ENCODE measurements at places on chromosomes 11 and 22.

DNA sequence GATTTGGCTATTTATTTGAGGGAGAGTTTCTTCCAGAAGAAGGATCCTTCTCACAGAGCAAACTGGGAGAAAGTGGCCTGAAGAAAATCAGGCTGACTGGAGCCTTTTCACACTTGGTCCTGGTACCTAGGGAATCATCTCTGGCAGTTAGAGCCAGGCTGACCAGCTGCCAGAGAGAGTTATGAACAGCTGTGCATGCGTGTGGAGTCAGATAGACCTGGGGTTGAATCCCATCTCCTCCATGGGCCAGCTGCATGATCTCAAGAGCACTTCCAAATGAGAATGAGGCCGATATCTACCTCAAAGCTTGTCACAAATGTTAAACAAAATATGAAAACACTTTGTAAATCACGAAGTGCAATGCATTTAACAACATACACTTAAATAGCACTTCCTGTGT, 390.0 kb downstream of the TENM4 start:
- DNase-seq, result no peak

- no peak for DNase-seq
Observed at GRCh38 chr11:78100676-78101472, 21.2 kb upstream of the NDUFC2 start.

DNA sequence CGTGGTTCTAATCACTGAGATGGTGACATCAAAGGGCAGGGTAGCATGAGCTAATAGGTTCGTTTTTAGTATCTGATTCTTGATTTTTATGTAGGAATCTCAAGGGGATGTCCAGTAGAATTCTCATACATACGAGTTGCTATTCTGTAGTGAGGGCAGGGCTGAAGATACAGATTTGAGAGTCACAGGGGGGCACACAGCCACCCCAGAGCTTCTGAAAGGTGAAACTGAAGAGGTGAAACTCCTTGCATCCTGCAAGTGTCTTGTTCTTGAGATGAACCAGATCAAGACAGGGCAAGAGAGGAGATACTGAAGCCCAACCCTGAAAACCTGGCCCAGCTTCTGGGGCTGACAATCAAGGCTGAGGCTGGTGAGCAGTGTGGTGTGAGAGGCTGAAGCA, 35.6 kb upstream of the TMEM123 start:
- DNase-seq, result no peak

- DNase-seq, result no peak
Observed at GRCh38 chr11:58968251-58968711, 29.0 kb downstream of the GLYATL1 start.

DNA sequence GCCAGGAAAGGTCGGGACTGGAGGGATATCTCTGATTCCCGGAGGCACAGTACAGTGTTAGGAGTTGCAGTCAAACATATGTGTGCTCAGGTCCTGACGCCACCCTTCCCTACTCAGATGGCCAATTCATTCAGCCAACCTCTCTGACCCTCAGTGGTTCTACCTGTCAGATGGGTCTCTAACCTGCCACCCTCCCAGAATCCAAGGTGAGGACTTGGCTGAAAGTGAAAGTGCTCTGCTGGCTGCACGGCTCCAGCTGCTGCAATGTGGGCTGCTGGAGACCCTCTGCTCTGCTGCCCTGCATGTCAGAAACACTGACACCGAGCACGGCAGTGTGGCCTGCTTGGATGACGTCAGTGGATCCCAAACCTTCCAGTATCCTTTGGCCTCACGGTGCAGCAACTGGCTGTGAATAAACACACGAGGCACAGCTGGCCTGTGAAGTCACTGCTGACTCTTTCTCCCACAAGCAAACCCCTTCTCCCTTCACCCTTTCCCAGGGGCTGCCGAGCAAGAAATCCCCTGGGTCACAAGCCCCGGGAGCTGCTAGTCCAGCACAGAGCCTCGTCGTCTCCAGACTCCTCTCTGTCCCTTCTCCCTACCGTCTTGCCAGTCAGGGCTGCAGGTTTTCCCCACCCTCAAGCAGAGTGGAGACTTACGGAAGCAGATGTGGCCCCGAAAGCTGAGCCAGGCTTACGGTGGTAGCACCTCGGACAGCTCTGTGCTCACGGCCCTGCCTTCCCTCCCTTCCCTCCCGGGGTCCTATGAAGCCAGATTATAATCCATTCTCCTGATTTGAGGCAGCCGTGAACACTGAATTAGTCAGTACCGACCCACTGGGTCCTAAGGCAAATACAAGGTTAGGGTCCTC, 24.3 kb downstream of the KIAA0930 start:
- no peak for DNase-seq

GRCh38 chr11:34445956-34446355, 7.2 kb downstream of the CAT start:
- no peak for DNase-seq

GRCh38 chr11:21965221-21965620, 227.7 kb upstream of the ANO5 start:
- no peak for DNase-seq

GRCh38 chr11:112368381-112368780, 107.7 kb upstream of the PLET1 start:
- no peak for DNase-seq

- no peak for DNase-seq
Observed at GRCh38 chr11:87148749-87149148, 111.0 kb downstream of the TMEM135 start.

DNA sequence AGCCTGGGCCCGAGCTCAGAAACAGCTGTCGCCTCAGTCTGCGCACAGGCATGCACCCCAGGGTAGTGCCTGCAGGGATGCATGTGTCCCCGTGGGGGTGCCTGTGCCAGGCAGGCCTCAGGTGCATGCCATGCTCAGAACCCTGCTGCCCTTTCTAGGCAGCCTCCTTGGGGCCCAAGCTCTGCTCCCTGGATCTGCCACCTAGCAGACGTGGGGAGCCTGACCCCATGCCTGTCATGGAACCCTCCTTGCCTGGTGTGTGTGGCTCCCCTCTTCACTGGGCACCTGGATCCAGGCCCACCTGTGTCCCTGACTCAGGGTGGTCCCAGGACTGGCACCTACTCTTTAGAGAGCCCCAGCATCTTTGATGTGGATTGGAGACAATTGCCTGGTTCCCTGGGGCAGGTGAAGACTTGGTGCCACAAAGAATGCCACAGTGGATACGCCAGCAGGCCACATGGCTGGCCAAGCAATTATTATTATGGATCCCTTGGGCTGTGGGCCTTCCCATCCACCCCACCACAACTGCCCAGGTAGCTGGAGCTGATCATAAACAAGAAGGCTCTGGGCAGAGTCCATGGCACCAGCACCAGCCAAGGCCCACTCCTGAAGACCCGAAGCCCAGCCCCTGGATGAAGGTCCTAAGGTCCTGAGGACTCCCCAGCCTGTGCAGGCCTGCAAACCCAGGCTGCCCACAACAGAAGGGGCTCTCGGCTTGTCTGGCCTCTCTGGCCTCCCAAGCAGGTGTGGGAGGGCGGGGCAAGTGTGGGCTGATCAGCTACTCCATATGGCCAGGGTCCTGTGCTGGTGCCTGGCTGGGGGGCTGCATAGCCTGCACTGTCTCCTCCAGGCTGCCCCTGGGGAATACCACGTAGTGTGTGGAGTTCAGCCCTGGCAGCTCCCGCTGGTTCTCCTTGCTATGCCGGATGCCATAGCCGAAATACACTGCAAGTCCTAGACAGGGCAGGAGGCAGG, 3.8 kb downstream of the SLC7A4 start:
- no peak for DNase-seq

DNA sequence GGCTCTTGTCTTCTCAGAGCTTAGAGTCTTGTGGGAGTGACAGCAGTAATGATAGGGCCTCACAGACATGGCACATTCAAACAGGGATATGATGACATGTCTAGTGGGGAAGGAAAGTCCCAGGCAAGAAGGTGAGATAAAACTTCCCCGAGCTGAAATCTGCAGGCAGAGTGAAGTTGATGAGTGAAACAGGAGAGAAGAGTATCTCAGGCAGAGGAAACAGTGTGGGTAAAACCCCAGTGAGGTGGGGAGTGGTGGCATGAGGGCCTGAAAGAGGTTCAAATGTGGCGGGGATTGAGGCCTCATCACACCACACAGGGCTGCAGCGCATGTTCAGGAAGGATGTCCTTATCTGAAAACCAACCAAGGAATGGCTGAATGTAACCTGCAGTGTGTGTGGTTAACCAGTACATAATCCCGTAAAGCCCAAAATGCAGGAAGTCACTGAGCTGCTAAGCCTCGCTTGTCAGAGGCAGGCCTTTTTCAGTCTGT, 153.8 kb upstream of the E2F8 start:
- DNase-seq, result no peak

- no peak for DNase-seq
Observed at GRCh38 chr11:47289856-47290255, 19.9 kb downstream of the MADD start.

DNA sequence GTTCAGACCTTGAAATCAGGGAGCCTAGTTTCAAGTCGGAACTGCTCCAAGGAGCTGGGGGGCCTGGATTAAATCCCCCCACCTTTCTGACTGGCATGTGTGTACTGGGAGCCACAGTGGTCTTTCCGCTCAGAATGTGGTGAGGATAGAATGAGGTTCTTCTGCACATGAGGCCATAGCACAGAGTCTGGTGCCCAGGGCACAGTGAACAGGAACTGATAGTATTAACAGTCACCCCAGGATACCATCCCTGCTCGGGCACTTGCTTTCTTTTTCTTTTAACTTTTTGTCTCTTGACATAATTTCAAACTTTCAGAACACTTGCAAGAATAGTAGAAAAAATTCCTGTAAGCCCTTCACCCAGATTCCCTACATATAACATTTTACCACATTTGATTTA, 28.8 kb downstream of the LMO1 start:
- no peak for DNase-seq

GRCh38 chr11:4181782-4182721, 87.5 kb downstream of the RRM1 start:
- no peak for DNase-seq

GRCh38 chr22:37080438-37080837, 28.9 kb downstream of the KCTD17 start:
- DNase-seq, result no peak

GRCh38 chr22:42889304-42889703, 32.2 kb upstream of the ARFGAP3 start:
- no peak for DNase-seq

GRCh38 chr11:33819278-33820035, 45.1 kb upstream of the FBXO3 start:
- no peak for DNase-seq
